Activated CD4-positive, alpha-beta memory T cell treated with anti-CD3 and anti-CD28 coated beads, Interleukin-2, amount 10 ng/mL, durations not matched to agents 7 days and 5 days (primary cell): ENCODE measurements at places on chromosomes 13 and 19.

- DNase-seq: no peak
These were observed 31.9 kb downstream of the PAK4 start for GRCh38 chr19:39157275-39157996.

GRCh38 chr19:29812080-29812880 lies 489 bp downstream of the CCNE1 start:
- DNase-seq: peak; percentile 29

DNA sequence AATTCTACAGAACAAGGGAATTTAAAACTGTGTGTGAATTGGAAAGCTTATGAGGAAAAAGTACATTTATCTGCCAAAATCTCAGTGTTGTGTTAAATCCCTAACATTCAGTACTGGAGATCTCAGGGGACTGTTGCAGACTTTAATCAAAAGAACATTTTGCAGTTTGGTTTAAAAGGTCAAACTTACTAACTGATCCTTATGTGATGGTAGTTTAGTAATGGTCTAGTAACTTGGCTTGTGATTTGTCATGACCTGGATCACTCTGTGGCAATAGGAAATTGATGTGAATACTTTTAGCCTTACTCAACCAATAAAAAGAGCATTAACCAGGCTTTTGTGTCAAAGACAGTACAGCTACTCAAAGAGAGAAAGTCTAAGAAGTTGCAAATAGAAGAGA lies 862.1 kb upstream of the MIR17HG start:
- no peak for DNase-seq

DNA sequence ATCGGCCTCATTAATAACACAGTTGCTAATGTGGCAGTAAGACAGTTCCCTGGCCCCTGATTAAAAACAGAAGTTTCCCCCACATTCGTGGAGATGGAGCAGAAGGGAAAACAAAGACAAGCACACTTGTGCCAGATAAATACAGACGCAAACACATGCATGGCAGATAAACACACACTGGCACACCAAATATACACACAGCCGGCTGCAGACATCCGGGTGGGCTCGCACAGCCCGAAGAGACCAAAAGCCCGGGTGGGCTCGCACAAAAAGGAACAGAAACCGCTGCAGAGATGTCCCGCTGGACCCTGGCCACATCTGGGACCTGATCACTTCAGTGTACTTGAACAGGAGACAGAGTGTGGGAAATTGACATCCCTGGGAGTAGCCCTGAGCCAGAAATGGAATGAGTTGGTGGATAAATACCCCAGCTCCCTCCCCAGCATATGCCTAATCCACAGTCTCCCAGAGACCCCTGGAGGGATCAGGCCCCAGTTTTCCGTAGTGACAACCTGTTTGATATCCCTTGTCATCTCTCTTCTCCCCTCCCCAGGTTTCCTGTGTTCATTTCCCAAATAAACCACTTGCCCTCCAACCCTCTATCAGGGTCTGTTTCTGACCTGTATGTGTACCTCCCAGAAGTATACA lies 36.0 kb upstream of the ADGRE5 start:
- DNase-seq: no peak

DNA sequence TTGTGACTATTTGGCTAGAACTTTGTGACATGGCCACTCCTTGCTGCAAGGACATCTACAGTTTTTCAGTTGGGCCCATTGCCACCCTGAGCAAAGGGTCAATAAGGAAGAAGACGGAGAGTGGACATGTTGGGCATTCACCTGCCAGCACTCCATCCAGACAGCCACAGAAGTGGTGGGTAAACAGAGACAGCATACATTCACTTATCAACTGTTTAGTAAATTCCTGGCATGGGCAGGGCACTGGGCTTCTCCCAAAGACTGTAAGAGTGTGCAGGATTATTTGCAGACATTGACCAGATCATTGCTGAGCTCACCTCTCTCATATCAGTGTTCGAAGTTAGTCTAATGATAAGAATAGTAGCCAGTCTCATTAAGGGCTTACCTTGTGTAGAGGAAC lies 29.2 kb downstream of the SIPA1L3 start:
- no peak for DNase-seq

GRCh38 chr13:45320876-45321629 lies 19.9 kb downstream of the TPT1 start:
- no peak for DNase-seq

- DNase-seq: no peak
These were observed 65.1 kb downstream of the SPACA7 start for GRCh38 chr13:112441226-112441625.

GRCh38 chr19:41918653-41919244 lies 9.5 kb downstream of the ERFL start:
- DNase-seq: no peak

GRCh38 chr19:21607449-21607848 lies 102.0 kb downstream of the ZNF429 start:
- no peak for DNase-seq

DNA sequence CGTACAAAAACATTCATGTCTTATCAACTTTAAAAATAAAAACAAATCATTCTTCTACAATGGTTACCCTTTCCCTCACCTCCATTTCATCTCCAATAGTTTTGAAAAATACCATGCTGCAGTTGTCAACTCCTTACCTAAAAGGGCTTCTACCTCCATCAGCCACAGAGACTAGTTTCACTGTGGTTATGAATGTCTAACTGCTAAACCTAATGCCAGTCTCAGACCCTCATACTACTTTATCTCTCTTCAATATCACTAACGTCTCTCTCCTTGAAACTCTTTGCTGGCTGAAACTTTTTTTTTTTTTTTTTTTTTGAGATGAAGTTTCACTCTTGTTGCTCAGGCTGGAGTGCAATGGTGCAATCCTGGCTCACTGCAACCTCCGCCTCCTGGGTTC lies 27.1 kb downstream of the LNX2 start:
- DNase-seq: no peak

- DNase-seq: no peak
These were observed 26.3 kb downstream of the UBXN6 start for GRCh38 chr19:4431296-4431695.

GRCh38 chr13:113856716-113857065 lies 7.2 kb downstream of the GAS6 start:
- no peak for DNase-seq

GRCh38 chr19:53962887-53963431 lies at the start of gene CACNG8:
Gene CACNG8 (plus strand): TSS chr19:53962937.
- DNase-seq: no peak

DNA sequence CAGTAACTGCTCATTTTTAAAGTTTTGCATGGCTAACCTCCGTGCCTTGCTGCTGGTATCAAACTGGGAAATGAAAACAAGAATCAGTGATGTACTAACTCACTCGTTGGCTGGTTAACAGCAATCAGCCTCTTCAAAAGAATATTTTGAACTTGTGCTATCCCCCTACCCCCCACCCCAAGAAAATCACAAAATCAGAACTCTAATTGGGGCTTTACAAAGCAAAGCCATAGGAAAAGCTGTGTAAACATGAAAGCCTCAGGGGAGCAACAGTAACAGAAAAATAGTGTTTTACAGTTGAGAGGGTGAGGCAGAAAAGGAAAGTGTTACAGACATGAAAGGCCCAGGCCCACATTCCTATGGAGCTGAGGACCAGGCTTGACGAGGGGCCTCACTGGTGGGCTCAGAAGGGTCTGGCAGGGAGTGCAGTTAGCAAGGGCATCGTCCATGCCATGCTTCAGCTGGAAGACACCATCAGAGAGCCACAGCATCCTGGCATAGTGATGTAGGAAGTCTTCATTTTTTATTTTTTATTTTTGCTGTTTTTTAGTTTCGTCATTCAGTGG lies 217.6 kb downstream of the PCCA start:
- no peak for DNase-seq

DNA sequence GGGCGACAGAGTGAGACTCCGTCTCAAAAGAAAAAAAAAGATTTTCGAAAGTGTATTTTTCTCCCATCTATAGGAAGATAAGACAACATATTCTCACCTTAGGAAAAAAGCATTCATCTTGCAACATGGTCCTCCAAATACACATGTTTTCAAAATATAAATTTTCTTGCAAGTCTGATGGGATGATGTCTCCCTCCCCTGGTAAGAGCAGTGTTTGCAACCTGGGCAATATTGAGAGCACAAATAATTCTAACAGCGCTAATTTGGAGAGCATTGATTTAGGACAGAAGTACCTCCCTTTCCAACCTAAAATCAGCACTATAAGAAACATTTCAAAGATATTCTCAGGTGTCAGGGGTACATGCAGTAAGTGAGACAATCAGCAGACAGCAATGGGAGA lies 61.0 kb upstream of the SHISA2 start:
- DNase-seq: no peak

DNA sequence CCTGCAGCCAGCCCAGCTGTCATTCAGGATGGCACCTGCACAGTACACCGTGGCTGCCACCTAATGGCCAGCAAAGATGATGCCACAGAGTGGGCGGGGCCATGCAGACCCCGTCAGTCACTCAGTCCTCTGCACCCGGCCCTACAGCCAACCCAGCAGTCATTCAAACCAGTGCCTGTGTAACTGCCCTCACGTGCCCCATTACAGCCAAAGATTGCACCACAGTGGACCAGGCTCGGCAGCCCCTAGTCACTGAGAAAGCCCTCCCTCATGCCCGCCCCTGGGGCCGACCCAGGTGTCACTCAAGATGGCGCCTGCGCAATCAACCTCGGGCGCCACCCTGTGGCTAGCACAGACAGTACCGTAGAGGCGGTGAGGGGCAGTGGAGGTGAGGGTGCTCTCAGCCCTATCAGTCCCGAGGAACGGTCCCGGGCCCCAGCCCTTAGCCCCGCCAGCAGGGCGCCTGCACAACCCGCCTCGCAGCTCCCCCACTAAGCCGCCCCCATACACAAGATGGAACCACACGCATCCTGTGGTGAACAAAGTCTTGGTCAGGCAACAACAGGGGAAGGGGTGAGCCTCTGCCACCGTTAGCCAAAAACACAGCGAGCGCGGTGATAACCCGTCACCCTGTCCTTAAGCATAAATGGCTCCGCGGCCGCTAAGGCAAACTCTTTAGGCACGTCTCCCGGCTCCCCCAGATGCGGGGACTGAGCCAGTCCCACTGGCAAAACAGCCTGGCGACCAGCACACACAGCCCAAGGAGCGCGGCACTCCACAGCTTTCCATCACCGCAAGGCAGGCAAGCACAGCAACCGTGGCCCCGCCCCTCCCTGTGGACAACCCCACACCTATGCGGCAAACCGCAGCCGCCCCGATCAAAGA lies 2.3 kb downstream of the PEG3 start:
- no peak for DNase-seq

GRCh38 chr13:38888309-38888708 lies 102.3 kb downstream of the STOML3 start:
- DNase-seq: no peak

DNA sequence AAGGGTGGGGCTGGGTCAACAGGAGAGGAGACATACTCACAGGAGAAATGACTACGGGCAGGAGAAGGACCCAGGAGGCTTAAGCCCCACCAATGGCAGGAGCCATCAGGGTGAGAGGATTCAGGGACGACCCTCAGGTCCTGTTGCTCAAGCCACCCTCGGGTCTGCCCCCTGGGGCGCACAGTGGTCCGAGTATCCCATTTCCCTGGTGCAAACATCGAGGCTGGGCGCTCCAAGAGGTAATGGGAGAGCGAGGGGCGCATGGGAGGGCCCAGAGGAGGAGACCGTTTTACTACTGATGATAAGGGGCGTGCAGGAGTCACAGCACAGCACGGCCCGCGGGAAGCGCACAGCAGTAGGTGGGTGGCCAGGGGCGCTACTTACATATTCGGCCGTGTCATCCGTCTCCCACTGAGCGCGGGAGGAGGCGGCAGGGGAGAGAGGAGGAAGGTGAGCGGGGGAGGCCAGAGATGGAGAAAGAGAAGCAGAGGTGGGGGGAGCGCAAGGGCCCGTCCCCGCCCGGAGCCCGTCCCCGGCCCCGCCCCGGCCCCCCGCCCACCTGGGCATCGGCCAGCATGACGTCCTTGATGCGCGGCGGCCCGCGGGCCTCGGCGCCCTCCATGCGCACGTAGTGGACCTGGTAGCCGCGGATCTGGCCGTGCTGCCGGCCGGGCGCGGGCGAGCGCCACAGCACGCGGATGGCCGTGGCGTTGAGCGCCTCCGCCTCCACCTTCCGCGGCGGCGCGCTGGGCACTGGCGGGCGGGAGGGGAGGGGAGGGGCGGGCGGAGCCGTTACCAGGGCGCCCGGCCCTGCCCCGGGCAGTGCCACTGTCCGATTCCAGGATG lies 111.5 kb downstream of the PTPRS start:
- no peak for DNase-seq

DNA sequence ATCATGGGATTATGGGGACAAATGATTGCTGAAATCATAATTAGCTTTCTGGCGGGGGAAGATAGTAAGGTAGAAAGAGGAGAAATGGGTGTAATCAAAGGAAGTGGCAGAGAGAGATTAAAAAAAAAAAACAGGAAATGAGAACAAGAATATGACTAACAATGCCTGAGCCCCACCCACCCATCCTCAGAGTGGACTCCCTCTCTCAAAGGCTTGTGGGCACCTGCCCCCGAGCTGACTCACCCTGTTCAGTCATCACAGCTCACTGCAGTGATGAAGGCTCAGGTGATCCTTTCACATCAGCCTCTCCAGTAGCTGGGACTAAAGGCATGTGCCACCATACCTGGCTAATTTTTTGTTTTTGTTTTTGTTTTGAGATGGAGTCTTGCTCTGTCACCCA lies 26.4 kb upstream of the TPT1 start:
- peak; percentile 93 for DNase-seq

DNA sequence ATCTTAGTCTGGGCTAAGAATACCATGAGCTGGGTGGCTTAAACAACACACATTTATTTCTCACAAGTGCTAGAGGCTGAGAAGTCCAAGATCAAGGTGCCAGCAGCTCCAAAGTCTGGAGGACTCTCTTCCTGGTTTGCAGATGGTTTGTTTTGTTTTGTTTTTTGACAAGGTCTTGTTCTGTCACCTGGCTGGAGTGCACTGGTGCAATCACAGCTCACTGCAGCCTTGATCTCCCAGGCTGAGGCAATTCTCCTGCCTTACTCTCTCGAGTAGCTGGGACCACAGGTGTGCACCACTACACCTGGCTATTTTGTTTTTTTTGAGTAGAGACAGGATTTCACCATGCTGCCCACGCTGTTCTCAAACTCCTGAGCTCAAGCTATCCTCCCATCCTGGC lies 15.5 kb downstream of the APLP1 start:
- DNase-seq: no peak

DNA sequence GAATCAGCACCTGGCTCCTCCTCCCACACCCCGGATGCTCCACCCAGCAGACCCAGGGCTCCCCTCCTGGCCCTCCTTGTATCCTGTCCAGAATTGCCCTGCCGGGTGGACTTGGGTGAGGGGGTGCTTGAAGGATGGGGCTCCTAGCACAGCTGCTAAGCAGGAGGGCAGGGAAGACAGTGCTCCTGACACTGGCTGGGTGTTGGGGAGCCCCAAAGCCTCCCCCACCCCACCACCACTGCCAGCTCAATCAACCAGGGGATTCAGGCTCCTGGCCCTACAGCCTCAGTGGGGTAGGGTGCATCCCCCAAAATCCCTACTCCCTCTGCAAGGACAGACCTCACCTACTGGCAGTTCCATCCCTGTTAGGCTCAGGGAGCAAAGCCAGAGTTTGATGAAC lies 2.6 kb upstream of the CYP4F11 start:
- no peak for DNase-seq
